ENCODE measurements at places on chromosomes 12 and 14.

- no peak for DNase-seq
Observed at GRCh38 chr12:123526542-123527080, 6.9 kb downstream of the RILPL1 start.

GRCh38 chr12:79046021-79046420 lies 181.4 kb downstream of the SYT1 start:
- DNase-seq: no peak

GRCh38 chr14:65482757-65483438 lies 70.4 kb downstream of the FUT8 start:
- no peak for DNase-seq

- no peak for DNase-seq
Observed at GRCh38 chr14:62674563-62675237, 370.6 kb downstream of the KCNH5 start.

- DNase-seq: no peak
Observed at GRCh38 chr12:88691811-88692210, 111.5 kb upstream of the KITLG start.
